Cardiac muscle cell (in vitro differentiated cells and primary cell): ENCODE measurements at places on chromosomes 5 and 9.

DNA sequence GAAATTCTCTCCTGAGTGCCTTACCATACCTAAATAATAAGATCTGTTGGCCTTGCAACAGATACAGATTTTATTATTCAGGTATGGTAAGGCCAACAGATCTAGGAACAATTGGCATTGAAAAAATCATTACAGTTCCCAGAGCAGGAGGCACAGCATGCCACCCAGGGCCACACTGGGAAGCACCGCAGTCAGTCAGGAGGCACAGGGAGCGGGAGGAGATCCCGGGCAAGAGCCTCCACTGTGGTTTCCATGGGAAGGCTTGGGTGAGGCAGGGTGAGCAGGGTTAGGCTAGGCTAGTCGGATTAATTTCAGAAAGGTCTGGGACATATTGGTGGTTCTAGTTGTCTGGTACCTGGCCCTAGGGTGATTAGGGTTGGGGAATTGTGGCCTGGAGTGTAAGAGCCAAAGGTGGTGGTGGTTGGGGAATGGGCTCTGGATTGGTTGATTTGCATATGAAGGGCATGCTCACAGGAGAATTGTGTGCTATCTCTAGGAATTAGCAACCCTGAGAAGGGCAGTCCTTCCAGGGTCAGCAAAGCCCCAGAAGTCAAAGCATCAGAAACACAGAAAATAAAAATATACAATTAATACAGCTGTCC, 111.4 kb downstream of the PDE8B start:
- H3K27ac ChIP-seq: no peak overlapping the region
- H3K36me3 ChIP-seq: no peaks in the 10 kb centered on the region
- H3K4me1 ChIP-seq: peaks cover 17% of the 10 kb centered on the region
- H3K4me3 ChIP-seq: no peak overlapping the region
- no peak for DNase-seq
- no peaks in the 10 kb centered on the region for H3K27me3 ChIP-seq

GRCh38 chr9:101977614-101978210, 239.3 kb upstream of the GRIN3A start:
- H3K27ac ChIP-seq: no peak overlapping the region
- no peaks in the 10 kb centered on the region for H3K27me3 ChIP-seq
- DNase-seq: peak; percentile 5
- H3K4me3 ChIP-seq: no peak overlapping the region
- H3K4me1 ChIP-seq: no peaks in the 10 kb centered on the region
- H3K36me3 ChIP-seq: no peaks in the 10 kb centered on the region

GRCh38 chr9:76576344-76576743, 117.4 kb downstream of the GCNT1 start:
- H3K27ac ChIP-seq: no peak overlapping the region
- no peaks in the 10 kb centered on the region for H3K36me3 ChIP-seq
- no peak overlapping the region for H3K4me3 ChIP-seq
- no peaks in the 10 kb centered on the region for H3K4me1 ChIP-seq

GRCh38 chr9:98191671-98192502, 550 bp downstream of the CORO2A start:
- no peaks in the 10 kb centered on the region for H3K36me3 ChIP-seq
- H3K4me3 ChIP-seq: peak overlapping the region; percentile 43
- H3K4me1 ChIP-seq: no peaks in the 10 kb centered on the region

GRCh38 chr5:58231041-58231440, 228.8 kb downstream of the PLK2 start:
- no peaks in the 10 kb centered on the region for H3K4me1 ChIP-seq
- H3K36me3 ChIP-seq: no peaks in the 10 kb centered on the region
- no peak for DNase-seq

DNA sequence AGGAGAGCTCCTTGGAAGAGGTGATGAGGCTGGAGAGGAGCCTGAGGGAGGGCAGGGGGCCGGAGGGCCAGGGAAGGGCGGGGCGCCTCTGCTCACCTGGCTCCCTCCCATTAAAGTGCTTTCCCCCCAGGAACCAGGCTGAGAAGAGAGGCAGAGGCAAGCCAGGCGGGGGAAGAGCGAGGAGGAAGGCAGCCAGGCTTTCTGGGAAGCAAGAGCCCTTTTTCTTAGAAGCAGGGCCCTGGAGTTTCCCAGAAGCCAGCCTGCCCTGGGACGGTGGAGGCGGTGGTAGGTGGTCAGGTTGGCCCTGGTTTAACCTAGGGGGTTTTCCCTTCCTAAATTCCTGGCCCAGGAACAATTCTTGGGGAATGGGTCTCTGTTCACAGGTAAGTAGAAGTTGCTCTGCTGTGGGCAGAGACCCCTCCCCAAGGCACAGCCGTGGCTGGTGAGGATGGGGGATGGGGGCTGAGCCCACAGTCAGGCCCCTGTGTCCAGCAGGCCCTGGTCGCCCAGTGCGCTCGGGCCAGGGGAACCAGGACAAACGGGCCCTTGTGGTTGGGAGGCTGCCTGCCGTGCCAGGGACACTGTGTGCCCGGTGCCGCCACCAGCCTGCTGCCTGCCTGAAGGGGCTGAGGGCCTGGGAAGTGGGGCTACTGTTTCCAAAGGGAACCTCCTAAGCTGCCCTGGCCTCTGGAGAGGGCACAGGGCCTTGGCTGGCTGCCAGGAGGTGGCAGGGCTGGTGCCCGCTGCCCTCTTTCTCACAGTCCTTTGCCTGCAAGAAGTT, 16.6 kb upstream of the RALGDS start:
- no peaks in the 10 kb centered on the region for H3K36me3 ChIP-seq
- no peaks in the 10 kb centered on the region for H3K27me3 ChIP-seq
- peaks cover 17% of the 10 kb centered on the region for H3K4me1 ChIP-seq
- H3K4me3 ChIP-seq: no peak overlapping the region
- no peak for DNase-seq
- H3K27ac ChIP-seq: no peak overlapping the region

DNA sequence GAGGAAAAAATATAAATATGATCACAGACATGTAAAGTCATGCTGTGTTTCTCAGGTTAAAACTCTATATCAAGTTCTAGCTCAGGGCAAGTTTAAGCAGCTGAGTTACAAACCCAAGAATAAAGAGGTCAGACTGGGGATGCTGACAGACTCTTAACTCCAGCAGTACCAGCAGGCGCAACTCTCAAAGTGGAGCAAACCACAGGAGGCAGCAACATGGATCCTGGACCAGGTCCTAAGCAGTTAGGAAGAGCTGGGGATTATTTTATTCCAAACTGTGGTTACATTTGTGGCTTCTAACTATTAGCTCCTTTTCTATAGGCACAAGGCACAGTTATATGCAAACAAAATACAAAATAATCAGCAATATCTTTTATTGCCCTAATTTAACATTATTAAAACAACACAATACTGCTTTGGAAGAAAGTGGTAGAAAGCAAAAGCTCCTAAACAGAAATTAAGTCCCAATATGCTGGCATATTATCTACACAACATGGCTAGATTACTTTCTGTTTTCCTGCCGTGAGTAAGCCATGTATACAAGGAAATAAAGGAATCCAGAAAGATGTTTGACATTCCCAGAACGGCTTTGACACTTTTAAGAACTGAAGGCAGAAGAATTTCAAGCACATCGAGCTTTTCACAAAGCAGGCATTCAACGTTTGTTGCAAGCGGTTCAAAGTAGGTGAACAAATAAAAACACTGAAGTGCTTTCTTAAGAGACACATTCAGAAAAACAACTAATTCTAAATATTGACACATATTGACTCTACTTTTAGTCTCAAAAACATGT, 378.8 kb upstream of the ZNF608 start:
- H3K27ac ChIP-seq: no peak overlapping the region
- no peaks in the 10 kb centered on the region for H3K36me3 ChIP-seq
- peak; percentile 15 for DNase-seq
- no peak overlapping the region for H3K4me3 ChIP-seq
- no peaks in the 10 kb centered on the region for H3K27me3 ChIP-seq
- H3K4me1 ChIP-seq: peaks cover 22% of the 10 kb centered on the region

DNA sequence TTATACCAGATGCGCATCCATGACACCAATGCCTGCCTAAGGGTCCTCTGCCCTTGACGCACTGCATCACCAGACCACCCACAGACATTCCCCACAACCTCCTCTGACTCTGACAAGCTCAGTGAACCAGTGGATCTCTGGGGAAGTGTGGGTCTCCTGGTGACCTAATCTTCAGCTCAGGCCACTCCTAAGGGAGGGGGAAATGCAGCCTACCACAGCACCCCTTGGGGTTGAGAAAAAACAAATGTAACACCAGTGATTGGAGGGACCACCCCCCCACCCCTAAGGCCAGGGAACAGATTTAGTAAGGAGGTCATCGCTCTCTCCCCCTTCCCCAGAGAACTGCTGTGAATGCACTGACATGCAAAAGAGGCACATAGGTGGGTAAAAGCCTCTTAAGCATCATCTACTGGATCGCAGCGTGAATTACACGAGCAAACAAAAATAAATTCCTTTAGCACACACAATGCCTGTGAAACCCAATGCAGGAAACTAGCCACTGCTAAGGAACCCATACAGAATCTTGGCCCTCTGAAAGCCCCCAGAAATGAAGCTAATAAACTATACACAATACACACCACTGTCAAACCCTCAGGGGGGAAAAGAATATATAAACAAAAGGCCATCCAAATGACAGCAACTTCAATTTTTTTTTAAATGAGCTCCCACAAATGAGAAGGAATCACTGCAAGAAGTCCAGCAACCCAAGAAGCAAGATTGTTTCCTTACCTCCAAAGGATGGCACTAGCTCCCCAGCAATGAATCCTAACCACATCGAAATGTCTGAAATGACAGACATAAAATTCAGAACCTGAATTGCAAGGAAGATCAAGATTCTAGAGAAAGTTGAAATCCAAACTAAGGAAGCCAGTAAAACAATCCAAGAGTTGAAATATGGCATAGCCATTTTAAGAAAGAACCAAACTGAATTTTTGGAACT, 513.7 kb upstream of the PTGER4 start:
- H3K27me3 ChIP-seq: no peaks in the 10 kb centered on the region
- no peak for DNase-seq
- no peak overlapping the region for H3K27ac ChIP-seq
- no peaks in the 10 kb centered on the region for H3K36me3 ChIP-seq

GRCh38 chr5:177592905-177593304, 902 bp downstream of the TMED9 start:
- H3K36me3 ChIP-seq: peaks cover 16% of the 10 kb centered on the region
- H3K27ac ChIP-seq: peak overlapping the region; percentile 80
- peaks cover 24% of the 10 kb centered on the region for H3K27me3 ChIP-seq
- DNase-seq: no peak
- H3K4me1 ChIP-seq: no peaks in the 10 kb centered on the region

- no peak overlapping the region for H3K27ac ChIP-seq
- peak; percentile 37 for DNase-seq
- H3K36me3 ChIP-seq: no peaks in the 10 kb centered on the region
- H3K4me3 ChIP-seq: no peak overlapping the region
- H3K27me3 ChIP-seq: no peaks in the 10 kb centered on the region
Measured at GRCh38 chr5:170483701-170484458, 19.9 kb upstream of the KCNIP1 start.

DNA sequence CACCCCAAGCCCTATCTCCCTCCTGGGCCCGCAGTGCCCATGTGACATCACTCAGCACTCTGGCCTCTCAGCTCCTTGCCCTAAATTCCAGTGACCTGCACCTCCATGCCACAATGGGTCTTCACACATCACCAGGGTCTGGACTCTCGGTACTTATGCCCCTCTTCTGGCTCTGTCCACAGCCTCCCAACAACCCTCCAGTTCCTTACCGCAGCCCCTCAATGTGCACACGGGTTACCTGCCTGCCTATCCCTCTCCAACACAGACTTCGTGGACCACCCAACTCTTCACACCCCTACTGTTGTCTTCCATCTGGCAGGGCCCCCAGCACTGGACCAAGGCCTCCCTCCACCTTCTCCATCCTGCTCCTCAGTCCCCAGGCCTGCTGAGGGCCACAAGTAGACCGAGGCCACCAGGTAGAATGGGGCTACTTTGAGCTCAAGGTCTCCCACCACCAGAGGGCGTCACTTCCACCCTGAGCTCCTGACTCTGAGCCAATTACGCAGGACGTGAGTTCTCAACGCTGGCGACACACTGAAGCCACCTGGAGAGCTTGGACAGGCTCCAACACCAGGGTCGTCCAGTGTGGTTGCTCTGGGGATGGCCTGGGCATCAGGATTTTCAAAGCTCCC, 172.1 kb downstream of the GABBR2 start:
- H3K4me1 ChIP-seq: no peaks in the 10 kb centered on the region
- H3K27me3 ChIP-seq: no peaks in the 10 kb centered on the region
- no peaks in the 10 kb centered on the region for H3K36me3 ChIP-seq
- no peak for DNase-seq
- no peak overlapping the region for H3K27ac ChIP-seq

DNA sequence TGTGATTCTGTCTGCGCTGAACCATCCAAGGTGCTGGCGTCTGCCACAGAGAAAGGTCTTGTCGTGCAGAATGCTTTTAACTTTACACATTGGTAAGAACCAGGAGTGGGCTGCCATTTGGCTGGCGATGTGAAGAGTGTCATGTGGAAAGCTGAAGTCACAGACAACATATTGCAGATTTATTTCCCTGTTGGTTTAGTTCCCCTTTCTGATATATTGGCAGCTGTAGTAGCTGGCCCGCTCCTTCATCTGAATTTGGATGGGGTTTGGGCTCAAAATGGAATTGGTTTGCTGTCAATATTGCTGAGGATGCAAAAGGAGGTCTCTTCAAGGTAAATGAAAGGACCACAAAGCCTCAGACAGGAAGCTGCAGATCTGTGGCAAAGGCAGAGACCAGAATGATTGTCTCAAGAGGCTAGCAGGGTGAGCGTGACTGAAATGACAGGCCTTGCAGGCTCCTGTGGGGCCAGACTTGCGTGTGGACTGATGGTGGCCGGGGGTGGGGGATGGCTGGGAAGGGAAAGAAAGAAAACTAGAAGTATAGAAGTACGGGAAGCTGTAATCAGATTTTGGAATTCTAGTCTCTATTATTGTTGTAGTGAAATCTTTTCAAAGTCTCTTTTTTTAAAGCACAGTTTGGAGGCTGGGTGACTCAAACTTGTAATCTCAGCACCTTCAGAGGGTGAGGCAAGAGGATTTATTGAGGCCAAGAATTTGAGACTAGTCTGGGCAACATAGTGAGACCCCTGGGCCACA, 25.1 kb upstream of the CD180 start:
- H3K4me3 ChIP-seq: no peak overlapping the region
- H3K27ac ChIP-seq: peak overlapping the region; percentile 41
- no peaks in the 10 kb centered on the region for H3K27me3 ChIP-seq

- no peak overlapping the region for H3K4me3 ChIP-seq
- no peaks in the 10 kb centered on the region for H3K36me3 ChIP-seq
- DNase-seq: no peak
- H3K4me1 ChIP-seq: no peaks in the 10 kb centered on the region
Measured at GRCh38 chr9:108356806-108357205, 499.0 kb downstream of the ACTL7B start.

GRCh38 chr5:115455301-115455707, 89.3 kb downstream of the FEM1C start:
- H3K27me3 ChIP-seq: no peaks in the 10 kb centered on the region
- H3K36me3 ChIP-seq: no peaks in the 10 kb centered on the region
- peak; percentile 98 for DNase-seq
- H3K4me1 ChIP-seq: peaks cover 10% of the 10 kb centered on the region

- H3K36me3 ChIP-seq: no peaks in the 10 kb centered on the region
- H3K4me3 ChIP-seq: no peak overlapping the region
- peak; percentile 15 for DNase-seq
- H3K4me1 ChIP-seq: no peaks in the 10 kb centered on the region
- no peaks in the 10 kb centered on the region for H3K27me3 ChIP-seq
Measured at GRCh38 chr5:59423021-59423420, 470.5 kb downstream of the PDE4D start.
